ENCODE measurements at places on chromosomes 6 and 20.
A peak's percentile ranks its signal among the peaks of the same experiment; 100 is the strongest.

DNA sequence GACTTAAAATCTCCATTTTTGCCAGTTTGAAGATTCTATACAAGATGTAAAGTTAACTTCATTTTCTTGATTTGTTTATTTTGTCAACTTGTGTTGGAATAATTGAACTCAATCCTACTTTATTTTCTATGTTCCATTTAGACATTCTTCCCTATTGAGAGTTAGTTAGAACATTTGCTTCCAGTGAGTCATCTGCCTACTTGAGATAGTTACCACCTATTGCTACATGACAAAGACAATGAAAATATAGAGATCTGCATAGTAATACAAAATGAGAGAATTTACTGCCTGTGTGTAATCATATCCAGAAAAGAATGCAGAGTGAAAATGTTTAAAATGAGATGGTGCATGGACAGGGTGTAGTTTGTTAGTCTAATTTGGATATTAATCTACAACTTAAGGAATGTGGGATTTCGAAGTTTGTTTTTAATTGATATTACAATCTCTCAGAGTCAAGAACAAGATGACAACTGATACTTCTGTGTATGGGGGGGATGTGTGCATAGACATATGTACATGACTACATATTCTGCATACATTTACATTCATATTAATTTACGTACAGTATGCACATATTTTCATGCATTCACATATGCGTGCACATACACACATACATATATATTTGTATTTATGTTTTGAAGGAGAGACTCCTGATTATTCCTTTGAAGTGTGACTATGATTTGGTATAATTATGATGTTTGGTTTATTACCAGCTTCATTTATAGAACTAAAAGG is 420.1 kb downstream of the NKAIN2 start:
- DNase-seq, result no peak

DNA sequence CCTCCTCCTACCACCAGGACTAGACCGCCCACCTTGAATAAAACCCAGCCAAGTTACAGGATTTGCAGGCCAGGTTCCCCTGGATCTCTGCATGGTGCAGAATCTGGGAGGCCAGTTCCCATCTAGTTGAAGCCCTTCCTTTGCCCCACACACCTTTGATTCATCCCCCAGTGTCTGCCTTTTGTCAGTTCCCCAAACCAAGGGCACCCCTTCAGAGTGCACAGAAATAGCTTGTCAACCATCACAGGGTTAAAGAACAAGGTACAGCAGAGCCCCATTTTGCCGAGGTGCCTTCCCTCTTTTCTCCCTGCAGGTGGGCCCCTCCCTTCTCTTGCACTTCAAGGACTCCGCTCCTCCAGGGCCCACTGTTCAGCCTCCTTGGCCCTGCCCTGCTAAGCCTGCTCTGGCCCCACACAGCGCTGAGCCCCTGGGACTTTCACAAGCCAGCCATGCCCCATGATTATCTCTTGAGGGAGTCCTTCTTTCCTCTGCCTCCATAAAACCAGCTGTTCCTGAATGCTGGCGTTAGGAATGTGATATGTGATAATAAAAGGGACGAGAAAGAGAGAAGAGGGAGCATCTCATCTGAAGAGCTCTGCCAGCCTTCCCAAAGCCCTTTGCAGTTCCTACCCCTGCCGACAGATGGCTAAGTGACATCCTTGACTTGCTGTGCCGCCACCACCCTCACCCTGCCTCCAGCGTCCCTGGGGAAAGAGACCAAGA is 280.3 kb downstream of the CDC5L start:
- no peak for DNase-seq

- no peak for DNase-seq
These were observed 110.0 kb upstream of the SYNDIG1 start for GRCh38 chr20:24359321-24360027.

DNA sequence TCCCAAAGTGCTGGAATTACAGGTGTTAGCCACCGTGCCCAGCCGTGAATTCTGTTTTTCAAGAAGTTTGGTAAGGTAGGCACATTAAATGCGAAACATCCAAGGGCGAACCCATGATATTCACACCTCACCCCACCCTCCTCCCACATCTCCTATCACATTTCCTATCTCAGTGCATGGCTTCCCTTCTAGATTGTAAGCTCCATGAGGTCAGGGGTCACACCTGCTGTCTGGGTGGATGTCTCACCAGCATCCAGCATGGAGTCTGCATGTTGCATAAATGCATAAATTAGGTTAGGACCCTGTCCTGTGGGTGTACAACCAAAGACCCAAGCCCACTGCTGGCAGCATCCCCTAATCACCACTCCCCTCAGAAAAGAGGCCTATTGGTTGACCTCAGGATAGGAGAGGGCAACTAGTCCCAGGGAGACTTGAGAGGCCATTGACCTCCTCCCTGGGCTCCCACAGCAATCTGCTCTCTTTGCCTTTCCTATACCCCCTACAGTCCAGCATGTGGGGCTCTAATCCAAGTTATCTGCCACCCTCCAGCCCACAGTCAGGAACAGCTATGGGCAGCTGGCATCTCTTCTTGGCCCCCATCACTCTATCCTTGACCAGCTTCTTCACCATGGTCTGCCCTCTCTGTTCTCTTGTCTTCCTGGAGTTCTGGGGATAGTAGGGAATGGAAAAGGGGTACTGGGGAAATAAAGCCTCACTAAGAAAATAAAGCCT is 4.2 kb downstream of the PRRT1 start:
- no peak for DNase-seq

DNA sequence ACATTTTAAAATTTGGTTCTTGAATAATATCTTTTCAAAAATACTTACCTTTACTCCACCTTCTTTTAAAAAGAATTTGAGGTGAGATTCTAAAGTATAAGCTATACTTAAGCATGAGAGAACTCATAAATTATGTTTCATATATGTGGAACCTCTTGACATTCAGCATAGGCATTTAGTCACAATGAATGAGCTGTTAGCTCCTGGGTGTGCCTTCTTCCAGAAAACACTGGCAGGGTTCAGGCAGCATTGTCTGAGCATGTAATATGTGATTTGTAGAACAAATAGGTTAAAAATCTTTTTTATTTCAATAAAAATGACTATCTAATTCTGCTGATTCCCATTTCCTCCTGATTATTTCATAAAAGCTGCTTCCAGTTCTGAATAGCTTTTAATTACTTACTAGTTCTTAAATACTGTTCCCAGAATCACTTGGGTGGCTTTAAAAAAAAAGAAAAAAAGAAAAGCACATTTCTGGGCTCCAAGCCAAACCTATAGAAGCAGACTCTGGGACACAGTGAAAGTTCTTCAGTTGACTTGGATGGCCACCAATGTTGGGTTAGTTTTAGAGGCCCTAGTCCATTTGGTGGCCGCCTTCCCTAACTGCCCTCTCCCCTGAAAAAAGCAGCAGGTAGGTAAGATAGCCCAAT is 20.2 kb downstream of the RNF8 start:
- DNase-seq, result no peak

DNA sequence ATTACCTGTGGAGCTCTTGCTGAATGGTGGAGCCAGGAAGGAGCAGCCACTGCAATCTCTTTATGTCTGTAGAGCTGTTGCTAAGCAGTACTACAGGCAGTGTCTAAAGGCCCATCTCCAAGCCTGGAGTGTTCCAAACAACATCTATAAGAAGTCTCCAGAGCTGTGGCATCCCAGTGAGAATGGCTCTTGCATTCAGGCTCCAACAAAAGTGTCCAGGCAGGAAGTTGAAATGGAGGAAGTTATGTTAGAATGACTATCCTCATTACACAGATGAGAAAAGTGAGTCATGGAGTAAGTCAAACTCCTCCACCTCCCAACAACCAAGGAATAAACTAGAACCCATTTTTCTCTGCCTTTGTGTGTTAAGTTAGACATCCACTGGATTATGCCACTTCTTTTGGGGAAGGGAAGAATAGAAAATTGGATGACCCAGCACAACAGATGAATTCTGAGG is 288.5 kb upstream of the STXBP5 start:
- DNase-seq, result no peak

DNA sequence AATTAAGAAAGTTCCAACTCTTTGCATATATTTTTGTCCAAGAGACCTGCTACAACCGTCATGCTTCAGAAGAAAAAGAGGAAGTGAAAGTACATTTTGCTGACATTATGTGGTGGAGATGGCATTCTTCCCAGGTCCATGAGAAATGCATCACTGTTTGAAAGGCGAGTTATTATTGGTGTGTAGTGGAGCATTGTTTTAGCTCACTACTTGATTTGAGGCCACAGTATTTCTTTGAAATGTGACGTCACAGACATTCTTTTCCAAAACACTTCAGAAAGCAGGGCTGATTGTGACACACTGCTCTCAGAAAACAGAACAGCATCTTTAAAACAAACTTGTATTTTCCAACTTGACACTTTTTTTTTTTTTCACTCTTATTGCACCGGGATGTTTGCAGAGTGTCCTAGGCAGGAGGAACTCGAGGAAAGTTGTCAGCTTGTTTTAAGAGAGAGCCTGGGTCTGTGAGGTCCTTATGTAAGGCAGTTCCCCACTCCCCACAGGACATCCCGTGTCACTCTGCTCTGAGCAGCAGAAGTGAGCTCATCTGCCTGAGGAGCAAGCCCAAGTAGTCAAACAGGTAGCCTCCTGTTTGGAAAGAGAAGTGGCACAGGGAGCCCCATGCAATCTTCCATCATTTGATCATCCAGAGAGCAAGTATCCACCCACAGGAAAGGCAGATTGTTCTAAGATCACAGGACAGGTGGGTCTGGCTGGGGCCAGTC is 1.1 kb downstream of the SPTLC3 start:
- peak; percentile 17 for DNase-seq

- no peak for DNase-seq
These were observed 668.4 kb downstream of the C6orf118 start for GRCh38 chr6:164640956-164641355.

DNA sequence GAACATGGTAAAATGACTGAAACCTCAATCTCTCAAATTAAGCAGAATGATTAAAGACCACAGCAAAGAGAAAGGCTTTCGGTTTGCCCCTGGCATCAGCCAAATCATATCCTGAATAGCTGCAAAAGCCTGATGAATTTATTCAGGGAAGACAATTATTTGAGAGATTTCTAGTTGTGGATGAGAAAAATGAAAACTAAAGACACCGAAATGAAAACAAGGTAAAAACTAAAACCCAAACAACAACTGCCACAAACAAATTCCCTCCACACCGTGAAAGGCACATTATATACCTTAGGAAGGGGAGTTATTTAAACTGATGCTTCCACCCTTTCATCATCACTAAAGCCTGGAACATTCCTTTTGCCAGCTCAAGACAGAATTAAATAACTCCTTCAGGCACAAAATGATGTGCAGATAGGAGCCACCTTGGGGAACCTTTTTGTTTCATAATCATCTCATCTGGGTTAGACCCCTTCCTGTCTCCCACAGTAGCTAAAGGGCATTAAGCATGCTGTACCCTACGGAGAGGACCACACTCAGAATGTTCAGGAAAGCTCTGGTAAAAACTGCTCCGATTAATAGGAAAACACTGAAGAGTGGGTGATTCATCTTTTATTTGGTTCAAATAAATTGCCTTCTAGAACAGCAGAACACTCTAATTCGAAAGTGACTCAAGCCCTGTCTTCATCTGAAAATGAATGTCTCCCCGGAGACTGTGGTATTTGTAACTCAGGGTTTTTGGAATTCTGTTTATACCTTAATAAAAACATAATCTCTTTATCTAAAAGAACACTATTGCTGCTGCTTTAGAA is 9.1 kb upstream of the ANKRD60 start:
- DNase-seq, result no peak

DNA sequence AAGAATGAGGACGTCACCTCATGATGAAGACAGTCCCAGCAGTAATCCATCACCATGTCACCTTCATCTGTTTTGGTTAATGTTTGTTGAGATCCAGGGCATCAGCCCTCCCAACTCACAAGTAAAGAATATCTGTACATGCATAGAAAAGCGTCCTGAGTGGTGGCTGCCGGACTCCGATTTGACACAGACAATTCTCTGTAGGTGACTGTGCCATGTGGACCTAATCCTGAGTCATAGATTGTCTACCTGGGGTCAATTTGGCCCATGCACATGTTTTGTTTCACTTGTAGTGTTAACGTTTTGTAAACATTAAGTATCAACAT is 168.4 kb upstream of the UST start:
- no peak for DNase-seq

GRCh38 chr20:3158968-3159431 is 665 bp downstream of the FASTKD5 start:
- DNase-seq, result no peak

DNA sequence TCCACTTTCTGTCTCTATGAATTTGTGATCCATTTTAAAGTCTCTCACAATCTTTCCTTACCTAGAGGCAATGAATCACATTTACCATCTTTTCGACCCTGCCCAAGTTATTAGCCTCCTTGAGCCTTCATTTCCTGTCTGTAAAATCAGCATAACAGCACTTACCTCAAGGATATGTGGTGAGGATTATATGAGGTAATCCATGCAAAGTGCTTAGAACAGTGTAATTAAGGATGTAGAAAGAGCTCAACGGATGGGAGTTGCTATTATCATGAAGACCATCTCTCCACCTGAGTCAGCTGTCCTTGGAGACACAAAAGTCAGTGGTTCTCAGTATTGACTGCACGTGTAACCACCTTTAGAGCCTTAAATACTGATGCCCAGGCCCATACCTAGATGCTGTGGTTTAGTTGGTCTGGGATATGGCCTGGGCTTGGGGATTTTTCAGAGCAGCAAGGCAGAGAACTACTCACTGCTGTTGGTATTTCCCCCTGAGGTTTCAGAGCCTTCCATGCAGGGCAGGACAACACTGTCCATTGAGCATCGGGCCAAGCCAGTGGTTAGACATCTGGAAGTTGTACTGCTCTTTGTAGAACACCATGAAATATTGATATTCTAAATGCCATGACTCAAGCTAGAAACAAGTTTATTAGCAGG is 55.8 kb downstream of the LYRM2 start:
- no peak for DNase-seq

DNA sequence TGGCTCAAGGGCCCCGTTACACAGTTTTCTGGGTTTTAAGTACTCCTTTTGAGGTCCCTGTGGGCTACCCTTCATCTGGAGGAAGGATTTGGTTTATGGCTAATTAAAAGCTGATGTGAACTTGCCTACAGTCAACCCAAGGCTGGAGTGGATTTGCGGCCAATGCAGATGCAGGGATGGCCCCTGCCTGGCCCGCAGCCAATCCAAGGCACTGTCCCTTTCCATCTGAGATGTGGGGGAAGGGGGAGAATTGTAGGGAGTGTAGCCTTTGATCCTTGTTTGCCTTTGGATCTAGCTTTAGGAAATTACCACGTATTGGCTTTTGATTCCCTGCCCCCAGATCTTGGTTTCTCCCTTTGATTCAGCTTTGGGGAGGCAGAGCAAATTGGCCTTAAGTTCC is 128.0 kb upstream of the GGTLC1 start:
- no peak for DNase-seq

- no peak for DNase-seq
These were observed 99.2 kb downstream of the JPH2 start for GRCh38 chr20:44087857-44088120.

- no peak for DNase-seq
These were observed 53.4 kb upstream of the RNF24 start for GRCh38 chr20:4068708-4069107.

- DNase-seq, result no peak
These were observed 98.3 kb downstream of the JARID2 start for GRCh38 chr6:15344192-15344519.

DNA sequence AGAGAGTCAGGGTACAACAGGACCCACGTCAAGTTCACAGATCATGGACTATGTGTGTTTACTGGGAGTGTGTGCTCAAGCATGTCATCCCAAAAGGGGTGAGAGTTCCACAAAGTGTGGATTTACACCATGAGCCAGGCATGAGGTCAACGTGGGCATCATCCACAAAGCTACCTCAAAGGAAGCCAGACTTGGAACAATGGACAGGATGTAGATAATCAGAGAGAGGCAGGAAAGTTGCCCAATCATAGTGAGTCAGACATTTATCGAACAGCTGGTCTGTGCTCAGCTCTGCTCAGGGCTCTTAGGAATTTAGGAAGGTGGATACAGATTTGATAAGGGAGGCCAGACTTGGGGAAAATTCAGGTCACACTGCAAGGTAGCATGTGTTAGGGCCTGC is 317.2 kb upstream of the CDYL start:
- no peak for DNase-seq
